ENCODE measurements at places on chromosomes 6 and 20.
A peak's percentile ranks its signal among the peaks of the same experiment; 100 is the strongest.

GRCh38 chr20:51183451-51183850 is 160.5 kb upstream of the KCNG1 start:
- no peak for DNase-seq

- no peak for DNase-seq
Observed at GRCh38 chr6:42375007-42375635, 76.6 kb downstream of the TRERF1 start.

DNA sequence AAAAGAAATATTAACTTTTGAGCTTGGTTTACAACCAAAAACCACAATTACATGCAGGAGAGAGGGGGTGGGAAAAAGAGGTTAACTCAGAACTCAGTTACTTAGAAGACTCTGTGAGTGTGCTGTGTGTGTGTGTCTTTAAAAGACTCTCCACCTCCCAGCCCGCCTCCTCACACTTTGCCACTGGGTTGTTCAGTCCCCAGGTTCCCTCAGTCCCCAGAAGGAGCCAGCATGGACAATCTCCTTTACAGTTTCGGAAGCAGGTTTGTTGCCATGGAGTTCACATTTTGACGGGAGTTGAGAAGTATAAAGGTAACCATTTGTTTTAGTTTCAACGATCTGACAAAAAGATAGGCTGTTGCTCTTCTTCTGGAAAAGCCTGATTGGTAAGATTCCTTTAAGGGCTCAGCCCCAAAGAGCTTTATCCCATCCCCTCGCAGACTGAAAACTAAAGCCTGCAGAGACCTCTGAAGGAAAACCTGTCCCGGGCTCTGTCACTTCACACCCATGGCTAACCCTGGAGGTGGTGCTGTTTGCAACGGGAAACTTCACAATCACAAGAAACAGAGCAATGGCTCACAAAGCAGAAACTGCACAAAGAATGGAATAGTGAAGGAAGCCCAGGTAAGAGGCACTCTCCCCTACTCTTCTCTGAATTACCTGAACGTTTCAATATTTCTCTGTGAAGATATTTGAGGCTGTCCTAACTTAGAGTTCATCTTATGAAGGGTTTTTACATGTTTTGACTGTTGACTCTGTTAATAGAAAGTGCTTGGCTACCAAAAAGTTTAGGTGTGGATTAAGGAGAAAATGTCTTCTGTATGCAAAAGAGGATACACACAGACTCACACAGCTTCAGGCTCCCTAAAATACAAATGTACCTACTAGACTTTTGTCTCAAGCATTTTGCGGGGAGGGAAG is at the start of gene SPTLC3:
Gene SPTLC3, plus strand, starts transcription at position 212 of the 921 bp plus-strand sequence. Its CDS starts 296 bp downstream, at position 508.
- DNase-seq: peak; percentile 88

DNA sequence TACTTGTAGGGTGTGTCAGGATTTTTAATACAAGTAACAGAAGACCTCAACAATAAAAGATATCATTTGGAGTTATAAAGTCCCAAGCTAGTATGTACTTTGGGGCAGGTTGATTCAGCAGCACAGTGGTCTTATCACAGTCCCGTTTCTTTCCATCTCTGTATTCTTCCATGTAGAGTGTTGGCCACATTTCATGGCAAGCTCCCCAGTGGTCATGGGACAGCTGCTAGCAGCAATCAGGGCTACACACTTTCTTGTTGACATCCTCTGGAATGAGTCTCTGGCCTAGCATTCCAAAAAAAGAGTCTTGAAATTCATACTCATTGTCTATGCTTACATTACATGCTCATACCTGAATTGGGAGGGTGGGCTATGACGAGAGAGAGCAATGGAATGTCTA is 53.2 kb downstream of the SOBP start:
- DNase-seq: no peak

- no peak for DNase-seq
Observed at GRCh38 chr6:106724848-106725247, 95.5 kb downstream of the QRSL1 start.

DNA sequence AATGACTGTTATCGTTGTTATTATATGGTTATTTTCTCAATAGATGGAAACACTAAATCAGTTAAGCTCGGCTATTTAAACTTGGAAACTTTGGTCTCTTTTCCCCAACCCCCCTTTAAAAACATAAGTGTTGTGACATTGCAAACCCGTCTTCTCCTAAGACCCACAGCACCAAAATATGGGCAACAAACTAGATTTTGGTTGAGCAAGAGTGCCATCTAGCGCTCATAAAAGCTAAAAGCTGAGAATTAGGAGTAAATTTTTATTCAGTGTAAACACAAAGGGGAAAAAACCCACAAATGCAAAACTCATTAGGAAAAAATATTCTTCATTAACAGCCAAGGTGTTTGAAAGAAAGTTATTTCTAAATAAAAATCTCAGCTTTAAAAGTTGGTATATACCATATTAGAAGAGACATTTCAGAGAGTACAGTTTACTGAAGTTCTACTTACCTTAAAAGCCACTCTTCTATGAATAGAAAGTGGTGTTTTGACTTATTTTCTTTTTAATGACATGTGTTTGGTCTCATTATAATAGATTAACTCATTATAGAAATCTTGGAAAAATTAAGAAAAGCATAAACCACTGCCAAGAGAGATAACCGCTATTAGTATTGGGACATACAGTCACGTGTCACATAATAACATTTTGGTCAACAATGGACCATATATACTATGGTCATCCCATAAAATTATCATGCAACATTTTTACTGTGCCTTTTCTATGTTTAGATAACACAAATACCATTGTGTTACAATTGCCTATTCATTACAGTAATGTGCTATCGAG is 21.1 kb downstream of the SESN1 start:
- peak; percentile 68 for DNase-seq

- DNase-seq: no peak
Observed at GRCh38 chr6:108359901-108360882, 65.3 kb downstream of the AFG1L start.

DNA sequence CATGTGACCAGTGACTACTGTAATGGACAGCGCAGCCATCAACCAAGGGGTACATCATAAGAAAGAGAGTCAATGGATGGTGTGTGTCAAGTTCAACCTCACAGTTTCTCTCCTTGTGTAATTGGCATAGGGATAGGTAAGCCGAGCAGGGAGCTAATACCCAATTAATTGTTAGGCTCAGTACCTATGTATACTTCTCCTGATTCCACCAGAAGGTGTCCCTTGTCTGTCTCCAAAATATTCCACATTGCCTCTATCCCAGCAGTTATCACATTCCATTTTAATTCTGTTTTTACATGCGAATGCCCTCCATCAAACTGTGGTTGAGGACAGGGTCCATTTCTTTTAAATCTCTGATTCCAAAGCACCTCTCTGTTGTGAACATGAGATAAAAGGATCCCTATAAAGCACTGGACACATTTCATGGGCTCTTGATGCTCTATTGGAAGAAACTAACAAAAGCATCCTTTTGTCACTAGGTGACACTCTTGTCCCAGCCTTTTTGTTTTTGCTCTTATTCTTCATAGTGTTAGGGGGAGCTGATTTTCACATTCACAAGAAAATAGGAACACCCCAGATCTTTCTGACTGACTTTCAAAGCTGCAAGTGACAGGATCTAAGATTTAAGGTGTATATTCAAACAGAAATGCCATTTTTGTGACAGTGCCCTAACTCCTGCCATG is 38.9 kb downstream of the FBXO9 start:
- peak; percentile 21 for DNase-seq

- DNase-seq: no peak
Observed at GRCh38 chr20:37387519-37388269, 41.8 kb downstream of the SRC start.

- no peak for DNase-seq
Observed at GRCh38 chr6:116533233-116533957, 12.1 kb downstream of the TRAPPC3L start.

- no peak for DNase-seq
Observed at GRCh38 chr20:62979876-62980373, 26.8 kb downstream of the BHLHE23 start.

DNA sequence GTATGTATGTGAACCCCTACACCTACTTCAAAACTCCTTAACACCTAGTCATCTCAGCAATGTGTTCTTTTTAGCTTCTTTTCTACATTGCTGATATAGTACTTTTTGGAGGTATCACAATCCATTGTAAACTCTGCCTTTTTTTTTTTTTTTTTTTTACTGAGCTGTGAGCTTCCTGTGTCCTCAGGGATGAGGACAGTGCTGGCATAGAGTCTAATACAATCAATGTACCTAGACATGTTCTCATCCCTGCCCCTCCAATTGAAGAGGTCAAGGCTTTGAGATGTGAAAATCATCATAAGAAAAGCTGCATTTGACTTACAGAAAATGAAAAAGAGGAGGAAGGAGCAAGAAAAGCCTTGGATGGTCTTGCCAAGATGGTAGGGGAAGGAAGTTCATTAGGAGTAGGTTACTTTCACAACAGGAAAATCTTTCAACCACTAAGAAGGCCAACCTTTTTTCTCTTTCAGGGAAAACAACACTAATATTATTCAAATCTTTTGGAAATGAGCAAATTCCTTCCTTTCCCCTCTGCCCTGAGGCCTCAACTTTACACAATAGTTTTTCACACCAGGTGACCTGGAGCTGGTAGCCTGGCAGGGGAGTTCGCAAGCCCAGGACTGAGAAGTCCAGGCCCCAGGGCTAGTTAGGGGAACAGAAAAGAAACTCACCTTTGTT is 2.8 kb upstream of the JARID2 start:
- DNase-seq: no peak

DNA sequence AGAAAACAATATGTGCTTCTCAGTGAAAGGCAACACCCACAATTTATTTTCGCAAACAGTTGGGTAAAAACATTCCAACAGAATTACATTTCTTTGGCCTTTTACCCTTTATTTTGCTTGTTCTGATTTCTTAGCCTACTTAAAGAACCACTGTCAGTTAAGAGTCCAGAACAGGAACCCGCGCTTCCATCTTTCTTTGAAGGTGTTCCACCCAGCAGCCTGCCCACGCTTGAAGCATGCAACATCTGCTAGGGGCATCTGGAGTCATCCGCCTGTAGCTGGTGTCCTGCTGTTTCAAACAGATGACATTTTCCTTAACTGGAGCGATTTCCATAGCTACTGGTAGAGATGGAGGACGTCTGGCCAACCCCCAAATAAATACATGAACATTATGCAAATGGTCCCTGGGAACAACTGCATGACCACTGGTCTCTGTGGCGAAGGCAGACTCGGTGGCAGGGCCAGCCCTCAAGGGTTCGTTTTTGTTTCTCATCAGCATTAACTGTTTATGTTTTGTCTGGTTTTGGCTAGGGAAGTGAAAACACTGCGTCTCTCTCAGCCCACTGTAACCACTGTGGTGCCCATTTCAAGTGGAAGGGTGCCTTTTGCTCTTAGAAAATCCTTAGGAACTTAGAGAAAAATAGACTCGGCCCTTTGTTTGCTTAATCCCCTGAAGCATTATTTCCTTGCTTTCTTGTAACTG is 51.6 kb downstream of the LAMA4 start:
- DNase-seq: peak; percentile 55

DNA sequence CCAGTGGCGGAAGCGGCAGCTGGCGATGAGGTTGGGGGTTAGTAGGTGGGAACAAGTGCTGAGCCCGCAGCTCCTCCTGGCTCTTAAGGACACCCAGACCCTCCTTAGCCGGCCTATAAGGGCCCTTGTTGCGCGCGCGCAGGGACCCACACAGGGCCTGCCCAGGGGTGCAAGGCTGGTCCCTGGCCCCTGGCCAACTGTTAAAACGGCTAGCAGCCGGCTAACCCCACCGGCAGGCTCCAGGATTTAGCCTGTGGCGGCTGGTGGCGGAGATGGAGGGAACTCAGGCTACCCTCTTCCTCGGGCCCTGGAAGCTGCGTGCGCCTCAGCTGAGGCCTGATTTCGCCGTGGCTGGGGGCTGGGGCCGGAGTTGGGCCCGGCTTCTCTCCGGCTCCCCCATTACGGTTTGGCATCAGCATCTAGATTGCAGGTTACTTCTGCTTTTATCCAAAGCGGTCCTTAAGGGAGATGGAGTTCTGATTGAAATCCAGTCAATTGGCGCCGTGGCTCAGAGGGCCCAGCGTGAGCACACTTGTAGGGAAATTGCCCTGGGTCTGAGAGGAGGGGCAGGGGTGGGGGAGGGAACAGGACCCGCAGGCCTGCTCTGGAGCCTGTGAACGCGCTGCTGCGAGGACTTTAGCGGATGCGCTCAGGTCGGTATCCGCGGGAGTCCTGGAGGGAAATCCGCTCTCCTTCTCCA is 36.9 kb upstream of the CCDC167 start:
- DNase-seq: no peak

DNA sequence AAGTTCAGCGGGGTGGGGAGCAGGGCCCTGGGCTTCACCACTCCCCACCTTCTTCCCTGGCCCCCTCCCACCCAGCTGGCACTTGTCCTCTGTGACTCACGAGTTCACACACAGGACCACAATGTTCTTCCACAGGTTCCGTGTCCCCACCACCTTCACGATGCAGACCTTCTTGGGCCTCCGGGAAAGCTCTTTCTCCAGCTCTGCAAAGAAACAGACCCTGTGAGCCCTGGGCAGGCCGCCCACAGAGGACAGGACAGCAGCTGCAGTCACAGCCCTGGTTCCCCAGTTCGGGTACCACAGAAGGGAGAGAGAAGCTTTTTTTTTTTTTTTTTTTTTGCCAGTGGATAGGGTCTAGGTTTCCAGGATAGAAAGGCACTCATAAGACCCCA is 30.9 kb downstream of the PSMG4 start:
- no peak for DNase-seq

- no peak for DNase-seq
Observed at GRCh38 chr6:139862311-139862710, 487.9 kb upstream of the CITED2 start.

- DNase-seq: peak; percentile 80
Observed at GRCh38 chr6:28489366-28490204, 26.0 kb downstream of the GPX6 start.

GRCh38 chr20:16018881-16019280 is 554.4 kb downstream of the KIF16B start:
- no peak for DNase-seq

GRCh38 chr6:116476002-116476678 is 15.0 kb downstream of the CALHM6 start:
- no peak for DNase-seq

DNA sequence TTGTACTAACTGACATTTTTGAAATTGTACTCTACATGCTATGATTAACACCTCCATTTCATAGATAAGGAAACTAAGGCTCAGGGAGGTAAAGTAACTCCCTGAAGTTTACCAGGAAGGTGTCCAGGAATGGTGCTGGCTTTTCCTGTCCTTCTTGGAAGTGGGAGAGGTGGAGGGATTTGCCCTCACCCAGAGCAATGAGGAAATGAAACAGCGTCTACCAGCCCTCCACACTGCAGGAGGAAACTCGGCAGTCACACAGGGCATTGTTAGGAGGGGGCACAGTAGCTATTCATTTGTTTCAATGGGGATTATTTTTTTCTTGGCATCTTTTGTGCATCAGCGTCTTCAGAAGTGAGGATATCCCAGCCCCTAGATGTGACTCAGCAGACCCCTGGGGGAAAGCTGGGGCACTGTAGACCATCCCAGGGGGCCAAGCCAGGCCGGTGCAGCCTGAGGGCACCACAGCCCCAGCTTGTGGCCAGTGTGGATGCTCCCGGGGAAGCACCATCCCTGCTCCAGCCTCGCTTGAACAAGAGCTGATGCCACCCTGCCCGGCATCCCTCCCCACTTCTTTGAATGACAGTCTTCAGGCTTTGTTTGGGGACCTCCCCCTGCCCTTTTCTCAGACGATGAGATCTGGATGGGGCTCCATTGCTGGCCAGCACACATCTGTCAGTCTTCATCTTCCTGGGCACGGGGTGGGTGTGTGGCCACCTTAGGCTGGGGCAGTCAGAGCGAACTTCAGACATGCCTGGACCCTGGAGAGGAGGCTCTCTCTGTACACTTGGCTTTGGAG is 224.4 kb upstream of the PMEPA1 start:
- no peak for DNase-seq

- no peak for DNase-seq
Observed at GRCh38 chr6:163288915-163289314, 125.6 kb upstream of the QKI start.
